ENCODE measurements at places on chromosomes 12 and 14.
A peak's percentile ranks its signal among the peaks of the same experiment; 100 is the strongest.

DNA sequence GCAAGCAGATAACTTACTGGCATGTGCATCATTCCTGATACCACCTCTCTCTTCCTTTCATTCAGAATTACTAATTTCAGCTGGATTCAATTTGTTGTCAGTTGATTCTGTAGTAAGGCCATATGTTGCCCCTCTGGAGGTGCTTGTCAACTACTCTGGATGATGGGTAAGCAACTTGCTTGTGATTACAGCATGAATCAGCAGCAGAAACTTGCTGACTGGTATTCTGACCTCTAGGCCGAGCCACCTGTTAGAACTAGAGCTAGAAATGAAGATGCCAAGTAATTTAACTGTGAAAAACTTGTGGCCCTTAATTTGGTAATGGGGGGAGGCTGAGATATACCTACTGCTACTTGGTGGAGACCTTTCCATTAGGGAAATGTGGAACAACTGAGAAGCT is 5.1 kb downstream of the RNF10 start:
- peaks cover 23% of the 10 kb centered on the region for H3K4me1 ChIP-seq
- no peaks in the 10 kb centered on the region for H3K36me3 ChIP-seq
- DNase-seq, result no peak
- H3K27ac ChIP-seq, result peak overlapping the region; percentile 52

- peaks cover 58% of the 10 kb centered on the region for H3K4me1 ChIP-seq
- no peaks in the 10 kb centered on the region for H3K27me3 ChIP-seq
- no peaks in the 10 kb centered on the region for H3K36me3 ChIP-seq
- peak overlapping the region; percentile 95 for H3K4me3 ChIP-seq
Observed at GRCh38 chr12:96194971-96195844, 1.0 kb downstream of the ELK3 start.

DNA sequence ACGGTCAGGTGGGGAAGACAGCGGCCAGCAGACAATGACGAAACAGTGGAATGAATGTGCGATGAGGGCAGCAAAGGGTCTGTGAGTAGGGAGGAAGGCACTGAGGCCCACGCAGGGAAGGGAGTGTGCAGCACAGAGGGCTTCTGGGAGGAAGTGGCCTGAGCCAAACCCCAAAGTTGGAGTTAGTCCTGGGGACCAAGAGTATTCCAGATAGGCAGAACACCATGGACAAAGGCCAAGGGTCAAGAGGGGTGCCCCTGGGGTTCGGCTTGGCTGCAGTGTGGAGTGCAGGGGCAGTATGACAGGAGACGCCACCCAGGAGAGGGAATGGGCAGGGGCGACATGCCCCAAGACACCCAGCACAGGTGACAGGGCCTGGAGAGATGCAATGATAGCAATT is 58.8 kb downstream of the CHGA start:
- peaks cover 18% of the 10 kb centered on the region for H3K4me1 ChIP-seq
- no peak for DNase-seq
- no peak overlapping the region for H3K4me3 ChIP-seq
- no peaks in the 10 kb centered on the region for H3K27me3 ChIP-seq

DNA sequence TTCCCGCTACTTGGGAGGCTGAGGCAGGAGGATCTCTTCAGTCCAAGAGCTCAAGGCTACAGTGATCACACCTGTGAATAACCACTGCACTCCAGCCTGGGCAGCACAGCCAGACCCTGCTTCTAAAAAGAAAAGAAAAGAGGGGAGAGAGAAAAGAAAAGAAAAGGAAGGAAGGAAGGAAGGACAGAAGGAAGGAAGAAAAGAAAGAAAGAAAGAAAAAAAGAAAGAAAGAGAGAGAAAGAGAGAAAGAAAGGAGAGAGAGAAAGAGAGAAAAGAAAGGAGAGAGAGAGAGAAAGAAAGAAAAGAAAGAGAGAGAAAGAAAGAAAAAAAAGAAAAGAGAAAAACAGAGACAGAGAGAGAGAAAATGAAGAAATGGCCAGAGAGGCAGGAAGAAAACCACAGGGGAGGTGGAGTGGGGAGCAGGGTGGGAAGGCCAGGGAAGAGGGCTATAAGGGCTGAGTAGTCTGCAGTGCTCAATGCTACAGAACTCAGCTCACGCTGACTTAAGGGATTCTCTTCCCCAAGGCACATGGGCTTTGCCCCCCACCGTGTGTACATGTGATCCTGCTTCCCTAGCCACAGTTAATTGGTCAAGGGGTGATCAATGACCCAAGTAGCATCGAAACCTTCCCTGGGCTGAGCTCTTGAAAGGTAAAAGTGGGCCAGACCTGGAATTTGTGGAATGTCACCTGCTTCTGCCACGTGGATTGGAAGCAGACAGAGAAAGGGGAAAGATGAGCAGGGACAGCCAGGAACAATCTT is 90.4 kb upstream of the TMCC3 start:
- no peak overlapping the region for H3K4me3 ChIP-seq
- H3K27me3 ChIP-seq, result peaks cover 12% of the 10 kb centered on the region
- H3K36me3 ChIP-seq, result no peaks in the 10 kb centered on the region
- no peak overlapping the region for H3K27ac ChIP-seq
- peaks cover 2% of the 10 kb centered on the region for H3K4me1 ChIP-seq

GRCh38 chr14:23469906-23470403 is 452 bp downstream of the NGDN start:
- H3K27me3 ChIP-seq, result no peaks in the 10 kb centered on the region
- H3K4me1 ChIP-seq, result peaks cover 8% of the 10 kb centered on the region
- no peak overlapping the region for H3K4me3 ChIP-seq
- DNase-seq, result no peak

DNA sequence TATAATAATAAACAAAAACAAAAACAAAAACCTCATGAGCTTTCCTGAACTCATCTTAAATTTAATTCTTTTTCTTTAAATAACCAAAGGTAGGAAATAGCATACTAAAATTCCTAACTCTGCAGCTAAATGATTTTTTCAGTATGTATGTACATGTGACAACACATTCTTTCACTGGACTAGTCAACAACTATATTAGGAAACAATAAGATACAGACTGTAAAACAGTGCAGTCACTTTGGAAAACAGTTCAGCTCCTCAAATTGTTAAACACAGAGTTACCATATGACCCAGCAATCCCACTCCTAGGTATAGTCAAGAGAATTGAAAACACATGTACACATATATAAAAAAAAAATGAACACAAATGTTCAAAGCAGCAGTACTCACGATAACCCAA is 64.7 kb downstream of the SPPL3 start:
- H3K27me3 ChIP-seq, result no peaks in the 10 kb centered on the region
- H3K27ac ChIP-seq, result no peak overlapping the region
- H3K36me3 ChIP-seq, result peaks cover 5% of the 10 kb centered on the region
- H3K4me3 ChIP-seq, result no peak overlapping the region

DNA sequence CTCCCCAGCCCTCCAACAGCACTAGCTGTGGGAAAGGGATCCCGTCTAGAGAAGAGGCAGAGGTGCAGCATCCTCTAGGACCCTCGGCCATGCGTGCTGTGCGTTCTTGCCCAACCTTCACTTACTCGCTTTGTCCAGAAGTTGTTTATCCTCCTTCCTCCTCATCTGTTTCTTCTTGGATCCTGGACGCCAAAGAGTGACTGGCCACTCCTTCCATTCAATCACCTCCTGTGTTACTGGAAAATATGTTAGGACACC is 140.5 kb downstream of the ZFP36L1 start:
- H3K27me3 ChIP-seq, result no peaks in the 10 kb centered on the region
- DNase-seq, result no peak
- H3K36me3 ChIP-seq, result no peaks in the 10 kb centered on the region
- peaks cover 30% of the 10 kb centered on the region for H3K4me1 ChIP-seq
- H3K27ac ChIP-seq, result no peak overlapping the region

DNA sequence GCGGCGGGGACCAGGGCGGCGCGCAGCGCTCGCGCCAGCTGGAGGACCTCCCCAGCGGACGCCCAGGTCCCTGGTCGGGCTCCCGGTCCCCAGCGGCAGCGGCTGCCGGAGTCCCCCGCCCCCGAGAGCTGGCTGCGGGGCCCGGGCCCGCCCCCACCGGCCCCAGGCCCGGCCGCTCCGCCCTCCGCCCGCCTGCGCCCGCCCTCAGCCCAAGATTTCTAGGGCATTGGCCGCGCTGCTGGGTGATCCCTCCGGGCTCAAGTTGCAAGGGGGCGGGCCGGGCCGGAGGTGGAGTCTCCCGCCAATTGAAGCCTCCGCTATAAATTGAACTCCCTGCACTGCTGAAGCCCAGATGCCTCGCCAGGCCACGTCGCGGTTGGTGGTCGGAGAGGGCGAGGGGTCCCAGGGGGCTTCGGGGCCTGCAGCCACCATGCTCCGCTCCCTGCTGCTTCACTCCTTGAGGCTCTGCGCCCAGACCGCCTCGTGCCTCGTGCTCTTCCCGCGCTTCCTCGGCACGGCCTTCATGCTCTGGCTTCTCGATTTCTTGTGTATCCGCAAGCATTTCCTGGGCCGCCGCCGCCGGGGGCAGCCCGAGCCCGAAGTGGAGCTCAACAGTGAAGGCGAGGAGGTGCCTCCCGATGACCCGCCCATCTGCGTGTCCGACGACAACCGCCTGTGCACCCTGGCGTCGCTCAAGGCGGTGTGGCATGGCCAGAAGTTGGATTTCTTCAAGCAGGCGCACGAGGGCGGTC is at the start of gene DIO3:
DIO3 (plus strand) TSS at position 351 of the 752 bp plus-strand sequence.
- no peak within 1 kb of the TSS for H3K27ac ChIP-seq
- H3K4me3 ChIP-seq, result peak within 1 kb of the TSS; percentile 55
- peaks cover 8% of the 10 kb centered on the region for H3K4me1 ChIP-seq
- peaks cover 40% of the 10 kb centered on the region for H3K27me3 ChIP-seq

DNA sequence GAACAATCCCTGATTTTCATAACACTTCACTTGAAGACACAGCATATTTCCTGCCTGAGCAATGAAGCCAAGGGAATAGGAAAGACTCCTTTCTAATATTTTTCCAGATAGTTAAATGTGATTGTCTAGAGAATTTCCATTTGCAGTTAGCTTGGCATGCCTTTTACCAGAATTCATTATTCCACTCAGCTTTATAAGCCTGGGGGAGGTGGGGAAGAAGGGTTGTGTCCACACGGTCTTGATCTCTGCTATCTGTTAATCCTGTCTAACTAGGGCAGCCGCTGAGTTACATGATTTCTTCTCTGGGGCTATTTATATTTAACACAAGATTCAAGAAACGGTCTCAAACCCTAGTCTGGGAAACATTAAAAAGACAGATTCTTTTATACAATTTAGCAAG is 146.6 kb upstream of the FSCB start:
- H3K4me3 ChIP-seq, result no peak overlapping the region
- H3K27ac ChIP-seq, result no peak overlapping the region
- no peaks in the 10 kb centered on the region for H3K27me3 ChIP-seq
- H3K36me3 ChIP-seq, result no peaks in the 10 kb centered on the region
- no peaks in the 10 kb centered on the region for H3K4me1 ChIP-seq
- no peak for DNase-seq

- H3K36me3 ChIP-seq, result no peaks in the 10 kb centered on the region
- peaks cover 20% of the 10 kb centered on the region for H3K4me1 ChIP-seq
- no peak for DNase-seq
- peaks cover 61% of the 10 kb centered on the region for H3K27me3 ChIP-seq
- H3K27ac ChIP-seq, result no peak overlapping the region
Observed at GRCh38 chr12:50052964-50053363, 4.4 kb upstream of the ASIC1 start.

- no peaks in the 10 kb centered on the region for H3K4me1 ChIP-seq
- no peak overlapping the region for H3K4me3 ChIP-seq
- H3K27ac ChIP-seq, result no peak overlapping the region
- no peaks in the 10 kb centered on the region for H3K27me3 ChIP-seq
- DNase-seq, result no peak
Observed at GRCh38 chr12:24232531-24232930, 283.1 kb upstream of the SOX5 start.

DNA sequence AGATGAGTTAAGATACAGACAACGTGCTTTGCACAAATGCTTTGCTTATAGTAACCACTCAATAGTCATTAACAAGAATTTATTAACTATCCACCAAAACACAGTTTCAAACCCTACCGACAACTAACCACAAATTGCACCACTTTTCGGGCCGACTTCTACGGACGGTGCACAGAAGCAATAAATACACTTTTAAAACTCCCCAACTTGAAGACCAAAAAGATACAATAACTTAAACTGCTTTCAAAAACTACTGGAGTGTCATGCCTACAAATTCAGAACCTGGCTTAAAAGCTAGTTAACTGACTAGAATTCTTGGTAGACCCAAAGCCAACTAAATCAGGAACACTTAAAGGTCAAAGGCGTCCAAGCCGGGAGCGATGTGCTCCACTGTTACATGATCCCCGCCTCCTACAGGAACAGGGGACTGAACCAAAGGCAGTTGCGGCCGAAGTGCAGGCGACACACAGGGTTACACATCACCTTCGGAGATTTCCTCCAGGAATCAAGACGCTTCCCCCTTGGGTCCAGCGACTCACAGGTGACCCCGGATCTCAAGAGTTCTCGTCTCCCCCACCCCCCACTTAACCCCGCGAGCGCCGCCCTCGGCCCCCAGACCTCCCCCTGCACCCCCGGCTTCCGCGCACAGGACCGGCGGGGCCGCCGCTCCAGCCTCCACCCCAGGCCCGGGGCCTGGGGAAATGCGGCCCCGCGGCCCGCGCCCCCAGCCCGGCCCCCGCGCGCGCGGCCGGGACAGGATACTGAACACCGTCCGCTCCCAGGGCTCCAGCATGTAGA is 507 bp downstream of the SPTSSA start:
- DNase-seq, result peak; percentile 19
- peak overlapping the region; percentile 89 for H3K4me3 ChIP-seq
- H3K27me3 ChIP-seq, result no peaks in the 10 kb centered on the region
- peak overlapping the region; percentile 92 for H3K27ac ChIP-seq
- no peaks in the 10 kb centered on the region for H3K36me3 ChIP-seq

- peaks cover 20% of the 10 kb centered on the region for H3K4me1 ChIP-seq
- H3K36me3 ChIP-seq, result no peaks in the 10 kb centered on the region
- peak overlapping the region; percentile 47 for H3K27ac ChIP-seq
- H3K4me3 ChIP-seq, result no peak overlapping the region
Observed at GRCh38 chr12:50151047-50151687, 16.0 kb downstream of the CERS5 start.

DNA sequence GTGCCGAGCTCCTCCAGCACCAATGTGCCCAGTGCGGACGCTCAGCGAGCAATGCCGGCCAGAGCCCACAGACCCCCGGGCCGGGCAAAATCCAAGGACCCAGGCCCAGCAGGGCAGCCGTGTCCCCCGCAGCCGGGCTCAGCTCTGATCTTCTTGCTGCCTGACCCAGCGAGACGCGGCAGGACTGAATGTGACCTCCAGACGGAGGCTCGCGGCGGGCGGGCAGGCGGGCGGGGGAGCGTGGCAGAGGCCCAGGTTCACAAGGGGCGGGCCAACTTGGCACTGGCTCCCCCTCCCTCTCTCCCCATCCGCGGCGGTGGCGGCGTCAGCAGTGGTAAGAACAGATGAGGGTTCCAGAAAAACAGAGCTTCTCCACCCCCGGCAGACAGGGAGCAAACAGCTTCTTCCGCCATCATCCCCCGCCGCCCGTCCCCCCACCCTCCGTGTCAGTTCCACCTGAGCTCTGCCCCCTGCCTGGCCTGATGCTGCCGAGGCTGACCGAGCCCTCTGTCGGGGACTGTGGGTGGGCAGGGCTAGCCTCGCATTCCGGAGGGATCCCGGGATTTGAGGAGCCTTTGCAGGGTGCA is 94.3 kb downstream of the RFLNA start:
- H3K36me3 ChIP-seq, result no peaks in the 10 kb centered on the region
- H3K27me3 ChIP-seq, result no peaks in the 10 kb centered on the region
- peak overlapping the region; percentile 13 for H3K27ac ChIP-seq
- peak; percentile 69 for DNase-seq
- H3K4me1 ChIP-seq, result peaks cover 44% of the 10 kb centered on the region

All from naive thymus-derived CD8-positive, alpha-beta T cell (primary cell).